GM23248 (cell line): ENCODE measurements at places on chromosomes 5 and 9. TPM values are rescaled to one million over a fixed set of nuclear protein-coding genes. Genes with fewer than 3 reads are reported as not detected.

Gene LSM11
- 2.1 and 4.0 TPM in 2 replicates for total RNA-seq

Gene FOXD4
- total RNA-seq = 0.63 TPM in 1 of 2 replicates, not detected in the other

Gene ZNF366
- total RNA-seq = not detected in 2 replicates

Gene CER1
- not detected in 2 replicates for total RNA-seq

Gene TLX3
- not detected in 2 replicates for total RNA-seq

Gene RFESD
- 0.38 and 1.2 TPM in 2 replicates for total RNA-seq

Gene GCNT4
- 1.4 and 2.8 TPM in 2 replicates for total RNA-seq

Gene C9orf153
- total RNA-seq = not detected in 2 replicates

Gene WNT8A
- not detected in 2 replicates for total RNA-seq

Gene STARD4
- total RNA-seq = 40.1 and 45.3 TPM in 2 replicates

Gene WDR31
- total RNA-seq = 0.97 and 1.0 TPM in 2 replicates

Gene CCL21
- total RNA-seq = not detected in 2 replicates

Gene OTULINL
- total RNA-seq = 1.3 TPM in 1 of 2 replicates, not detected in the other
